EH (cell line): ENCODE measurements at places on chromosomes 16 and 17.
A peak's percentile ranks its signal among the peaks of the same experiment; 100 is the strongest.

DNA sequence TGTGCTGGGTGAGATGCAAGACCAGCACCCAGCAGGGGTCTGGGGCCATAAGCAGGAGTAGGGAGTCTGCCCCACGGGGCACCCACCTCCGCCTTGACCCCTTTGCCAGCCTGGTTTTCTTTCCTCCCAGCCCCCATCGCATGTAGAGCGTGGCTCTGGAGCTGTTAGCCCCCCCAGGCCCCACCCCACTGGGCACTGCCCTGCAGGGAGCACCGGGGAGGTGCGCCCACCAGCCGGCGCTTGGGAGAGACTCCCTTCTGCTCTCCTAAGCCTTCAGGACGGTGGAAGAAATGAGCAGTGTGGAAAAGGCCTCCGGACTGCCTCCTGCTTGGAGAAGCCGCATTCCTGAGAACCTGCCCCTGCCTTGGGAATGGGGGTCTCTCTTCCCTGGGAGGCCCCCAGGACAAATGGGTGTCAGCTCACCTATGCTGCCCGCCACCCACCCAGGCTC is 186.2 kb downstream of the IRF8 start:
- no peak for DNase-seq

GRCh38 chr17:67441052-67441895 is 64.2 kb downstream of the PITPNC1 start:
- DNase-seq, result peak; percentile 74

DNA sequence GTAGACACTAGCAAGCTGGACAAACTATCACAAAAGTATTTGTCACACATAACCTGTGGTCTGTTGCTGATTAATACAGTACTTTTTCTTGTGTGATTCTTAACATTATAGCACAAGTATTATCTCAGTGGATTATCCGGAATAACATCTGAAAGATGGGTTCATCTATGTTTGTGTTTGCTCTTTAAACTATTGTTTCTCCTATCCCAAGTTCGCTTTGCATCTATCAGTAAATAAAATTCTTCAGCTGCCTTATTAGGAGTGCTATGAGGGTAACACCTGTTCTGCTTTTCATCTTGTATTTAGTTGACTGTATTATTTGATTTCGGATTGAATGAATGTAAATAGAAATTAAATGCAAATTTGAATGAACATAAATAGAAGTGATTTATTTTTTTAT is 14.5 kb downstream of the RNFT1 start:
- no peak for DNase-seq

DNA sequence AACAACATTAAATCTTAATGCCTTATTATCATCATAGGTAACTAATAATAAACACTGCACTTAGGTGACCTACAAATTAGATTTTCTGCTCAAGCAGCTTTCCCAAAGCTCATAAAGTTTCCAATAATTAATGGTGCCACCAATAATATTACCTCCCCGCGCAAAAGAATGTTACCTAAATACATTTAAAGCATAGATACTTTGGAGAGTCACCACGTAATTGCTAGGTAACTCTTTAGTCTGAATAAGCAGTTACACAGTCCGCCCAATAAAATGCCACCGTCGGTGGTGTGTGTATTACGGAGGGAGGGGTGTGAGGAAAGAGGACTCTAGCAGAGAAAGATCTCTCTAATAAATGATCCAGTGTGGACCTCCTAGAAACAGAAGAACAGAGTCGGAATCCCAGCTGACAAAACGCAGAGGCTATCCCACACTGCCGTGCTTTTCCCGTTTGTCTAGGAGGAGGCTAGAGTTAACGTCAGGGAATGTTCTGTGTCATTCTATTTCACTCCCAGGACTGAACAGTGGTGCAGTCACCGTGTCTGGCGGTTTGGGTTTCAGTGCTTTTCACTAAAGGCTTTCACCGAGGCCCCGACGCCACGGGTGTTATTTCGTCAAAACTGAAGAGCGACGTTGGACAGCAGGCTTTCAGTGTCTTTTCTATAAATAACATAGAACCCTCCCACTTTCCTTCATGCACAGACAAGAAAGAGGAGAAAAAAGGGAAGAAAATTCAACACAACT is 630 bp downstream of the RNFT1 start:
- DNase-seq, result peak; percentile 74

DNA sequence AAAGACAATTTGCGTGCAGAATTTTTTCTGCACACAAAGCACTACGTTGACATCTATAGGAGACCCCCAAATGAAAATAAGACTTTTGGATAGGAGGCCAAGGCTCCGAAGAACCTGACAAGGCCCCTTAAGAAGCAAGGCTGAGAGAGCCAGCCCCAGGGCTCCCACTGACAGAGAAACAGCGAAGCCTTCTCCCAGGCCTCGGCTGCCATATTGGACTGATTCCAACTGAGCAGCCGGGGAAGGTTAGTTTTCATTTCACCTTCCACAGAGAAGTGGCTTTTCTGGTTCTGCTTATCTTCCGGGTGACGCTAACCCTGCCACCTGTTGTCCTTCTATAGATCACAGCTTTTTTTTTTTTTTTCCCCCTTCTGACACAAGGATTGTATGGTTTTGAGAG is 356.7 kb downstream of the SOX9 start:
- no peak for DNase-seq

GRCh38 chr16:10896165-10896564 is 19.2 kb downstream of the CIITA start:
- DNase-seq, result no peak

- no peak for DNase-seq
Measured at GRCh38 chr16:67169011-67169451, 1.3 kb upstream of the NOL3 start.

GRCh38 chr16:4591706-4592470 is 22.8 kb downstream of the UBALD1 start:
- DNase-seq, result no peak

DNA sequence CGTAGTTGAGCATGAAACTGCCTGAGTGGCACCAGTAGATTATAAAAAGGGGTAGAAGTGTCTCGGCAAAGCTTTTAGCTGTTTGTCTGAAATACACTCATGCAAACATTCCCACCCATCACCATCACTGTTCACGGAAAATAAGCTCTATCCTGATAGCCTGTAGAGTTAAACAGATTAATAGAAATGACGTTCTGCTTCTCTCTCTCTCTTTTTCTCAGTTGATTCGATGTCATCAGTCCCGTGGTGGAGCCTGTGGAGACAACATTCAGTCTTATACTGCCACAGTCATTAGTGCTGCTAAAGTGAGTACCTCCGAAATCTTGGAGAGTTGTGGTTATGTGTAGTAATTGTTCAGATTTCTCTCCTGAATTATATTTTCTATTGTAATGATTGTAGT is 224.7 kb downstream of the BCAS3 start:
- peak; percentile 45 for DNase-seq

GRCh38 chr17:40499551-40500189 is 1.8 kb downstream of the TNS4 start:
- DNase-seq, result peak; percentile 85

- no peak for DNase-seq
Measured at GRCh38 chr16:86303787-86304678, 206.3 kb upstream of the FOXF1 start.

DNA sequence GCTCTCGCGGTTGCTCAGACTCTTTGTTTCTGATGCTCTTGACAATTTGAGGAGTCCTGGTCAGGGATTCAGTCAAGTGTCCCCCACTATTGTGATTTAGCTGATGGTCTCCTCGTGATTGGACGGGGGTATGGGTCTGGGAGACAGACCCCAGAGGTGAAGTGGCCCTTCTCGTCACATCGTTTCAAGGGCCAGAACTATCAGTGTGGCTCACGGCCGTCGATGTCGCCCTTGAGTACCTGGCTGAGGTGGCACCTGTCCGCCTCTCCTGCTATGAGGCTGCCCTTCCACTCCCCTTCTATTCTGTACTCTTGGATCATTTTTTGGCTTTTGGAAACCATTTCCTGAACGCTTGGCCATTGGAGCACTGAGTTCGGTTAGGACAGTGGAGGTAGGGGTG is 7.4 kb upstream of the MEAK7 start:
- DNase-seq, result no peak

DNA sequence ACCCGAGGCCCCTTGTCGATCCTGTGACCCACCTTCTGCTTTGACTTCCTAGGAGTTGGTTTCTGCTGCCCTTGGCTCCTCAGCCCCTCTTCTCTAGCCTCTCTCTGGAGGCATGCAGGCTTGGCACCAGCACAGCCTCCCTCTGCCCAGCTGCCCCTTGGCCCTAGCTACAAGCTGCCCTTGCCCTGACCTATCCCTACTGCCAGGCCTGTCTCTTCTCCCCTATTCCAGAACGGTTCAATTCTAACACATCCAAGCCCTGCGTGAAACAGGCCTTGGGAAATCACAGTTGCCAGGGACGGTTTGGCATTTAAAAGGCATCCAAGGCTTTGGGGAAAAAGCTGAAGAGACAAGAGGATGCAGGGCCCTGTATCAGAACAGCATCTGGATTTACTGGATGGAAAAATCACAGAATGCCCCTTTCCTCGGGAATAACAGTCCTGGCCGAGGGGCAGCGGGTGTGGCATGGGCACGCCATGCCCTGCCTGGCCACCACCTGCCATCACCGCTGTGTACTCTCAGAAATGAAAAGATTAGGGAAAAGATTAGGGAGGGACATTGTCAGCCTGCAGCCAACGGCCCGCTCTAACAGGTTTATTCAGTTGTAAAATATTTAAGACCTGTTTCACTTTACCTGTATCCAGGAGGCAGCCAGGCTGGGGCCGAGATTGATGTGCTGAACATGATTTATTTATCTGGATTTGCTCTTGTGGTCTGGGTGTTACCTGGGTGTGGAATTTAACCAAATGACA is 15.8 kb downstream of the RAI1 start:
- DNase-seq, result no peak

DNA sequence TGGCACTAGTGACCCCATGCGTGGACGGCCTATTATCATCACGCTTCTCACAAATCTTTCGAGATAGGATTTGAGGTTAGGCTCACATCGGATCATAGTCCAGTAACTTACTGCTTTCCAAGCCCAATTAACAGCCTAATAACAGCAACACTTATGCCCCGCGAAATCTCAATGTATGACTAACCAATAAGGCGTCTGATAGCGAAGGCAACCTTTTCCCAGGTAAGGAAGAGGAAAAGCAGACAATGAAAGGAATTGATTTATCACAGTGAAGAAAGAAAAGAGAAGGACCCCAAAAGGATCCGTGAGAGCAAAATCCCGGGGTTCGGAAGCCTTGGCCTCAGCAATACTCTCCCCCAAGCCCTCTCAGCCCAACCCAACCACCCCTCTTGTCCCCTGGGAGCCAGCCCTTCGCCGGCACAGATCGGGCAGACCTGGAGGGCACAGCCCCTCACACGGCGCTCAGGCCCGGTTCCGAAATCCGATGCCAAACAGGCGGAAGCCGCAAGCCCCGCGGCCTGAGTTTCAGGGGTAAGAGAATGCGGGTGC is 534 bp downstream of the GPATCH8 start:
- DNase-seq, result peak; percentile 22

- no peak for DNase-seq
Measured at GRCh38 chr16:8959921-8960787, 3.6 kb downstream of the USP7 start.

DNA sequence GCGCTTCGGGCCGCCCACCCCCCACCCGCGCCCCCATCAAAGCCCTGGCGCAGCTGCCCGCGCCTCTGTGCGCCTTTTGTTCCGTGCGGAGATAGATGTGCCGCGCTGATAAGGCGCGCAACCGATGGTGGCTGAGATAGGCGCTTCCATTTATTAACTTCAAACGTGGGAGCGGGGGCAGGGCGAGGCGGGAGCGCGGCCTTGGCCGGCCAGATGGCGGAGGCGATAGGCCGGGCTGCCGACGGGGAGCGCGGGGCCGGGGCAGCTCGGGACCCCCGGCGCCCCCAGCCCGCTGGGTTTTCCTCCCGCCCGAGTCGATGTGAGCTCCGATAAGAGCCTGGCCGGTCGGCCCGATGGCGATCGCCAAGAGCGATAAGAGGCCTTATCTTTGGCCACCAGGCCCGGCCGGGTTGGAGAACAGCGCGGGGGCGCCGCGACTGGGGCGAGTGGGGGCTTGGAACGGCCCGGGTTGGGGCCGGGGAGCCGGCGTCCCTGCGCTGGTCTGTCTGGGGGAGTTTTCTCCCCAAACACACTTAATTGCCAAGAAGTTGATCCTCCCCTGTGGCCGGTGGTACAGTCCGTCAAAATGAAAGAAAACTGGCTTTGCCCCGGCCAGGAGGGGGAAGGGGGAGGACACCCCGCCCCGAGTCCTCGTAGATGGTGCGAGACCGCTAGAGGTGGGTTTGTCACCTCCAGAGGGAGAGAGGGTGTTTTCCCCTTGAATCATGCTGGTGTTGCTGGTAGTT is 2.7 kb downstream of the ZFPM1 start:
- peak; percentile 43 for DNase-seq

GRCh38 chr17:81252987-81253329 is 13.8 kb downstream of the NDUFAF8 start:
- no peak for DNase-seq

DNA sequence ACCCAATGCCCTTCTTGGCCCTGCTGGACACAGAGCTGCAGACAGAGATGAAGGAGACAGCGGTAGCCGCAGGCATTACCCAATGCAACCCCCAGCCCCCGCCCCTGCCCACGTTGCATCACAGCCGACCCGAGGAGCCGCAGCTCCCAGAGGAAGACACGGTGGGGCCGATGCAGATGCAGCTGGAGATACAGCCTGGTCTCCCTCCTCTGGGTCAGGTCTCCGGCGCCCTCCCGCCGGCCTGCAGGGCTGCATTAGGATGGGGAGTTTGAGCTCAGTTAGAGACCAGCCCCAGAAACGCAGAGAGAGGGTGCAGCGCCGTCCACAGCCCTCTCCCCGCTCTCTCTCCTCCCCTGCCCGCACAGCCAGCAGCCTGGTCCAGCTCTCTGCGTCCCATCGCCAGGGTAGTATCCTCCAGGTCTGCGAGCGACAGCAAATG is 19.4 kb upstream of the UBE2I start:
- DNase-seq, result no peak

- peak; percentile 55 for DNase-seq
Measured at GRCh38 chr17:57577751-57578607, 167.1 kb downstream of the CCDC182 start.

DNA sequence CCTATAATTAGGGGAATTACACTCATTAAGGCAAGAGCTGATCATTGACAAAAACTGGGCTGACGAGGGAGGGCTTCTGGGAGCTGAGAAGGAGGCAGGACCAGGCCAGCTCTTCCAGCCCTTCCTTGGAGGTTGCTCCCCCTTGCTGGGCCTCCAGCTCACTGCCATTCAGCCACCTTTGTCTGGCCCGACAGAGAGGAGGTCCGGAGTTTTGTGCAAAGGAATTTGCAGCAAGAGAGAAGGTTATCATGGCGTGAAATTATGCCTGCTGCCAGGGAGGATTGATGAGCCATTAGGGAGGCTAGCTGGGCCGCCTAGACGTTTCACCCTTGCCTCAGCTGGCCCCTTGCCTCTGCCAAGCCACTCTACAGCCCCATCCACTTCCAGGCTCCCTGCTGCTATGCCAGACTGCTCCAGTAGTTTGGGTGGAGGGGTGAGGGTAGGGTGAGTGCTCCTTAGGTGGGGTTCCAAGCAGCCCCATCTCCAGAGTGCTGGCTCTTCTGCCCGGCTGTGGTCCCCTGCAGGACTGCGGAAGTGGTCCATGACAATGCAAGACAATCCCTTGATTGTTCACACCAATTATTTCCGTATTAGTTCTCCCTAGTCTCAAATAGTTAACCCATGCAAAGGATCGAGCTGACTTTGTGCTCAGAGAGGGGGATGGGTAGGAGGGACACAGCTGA is 17.1 kb upstream of the PHF12 start:
- DNase-seq, result no peak
